ENCODE measurements at places on chromosomes 6 and 20. TPM values are rescaled to one million over a fixed set of nuclear protein-coding genes. Genes with fewer than 3 reads are reported as not detected.

VSTM2L gene
- total RNA-seq = 0.63 TPM

FAM83C gene
- total RNA-seq = 0.09 TPM

BPIFB4 gene
- total RNA-seq = not detected

TNF gene
- 1.5 TPM for total RNA-seq

PHACTR2 gene
- 71.1 TPM for total RNA-seq

RNF146 gene
- total RNA-seq = 70.9 TPM

COL12A1 gene
- 155 TPM for total RNA-seq

DNA sequence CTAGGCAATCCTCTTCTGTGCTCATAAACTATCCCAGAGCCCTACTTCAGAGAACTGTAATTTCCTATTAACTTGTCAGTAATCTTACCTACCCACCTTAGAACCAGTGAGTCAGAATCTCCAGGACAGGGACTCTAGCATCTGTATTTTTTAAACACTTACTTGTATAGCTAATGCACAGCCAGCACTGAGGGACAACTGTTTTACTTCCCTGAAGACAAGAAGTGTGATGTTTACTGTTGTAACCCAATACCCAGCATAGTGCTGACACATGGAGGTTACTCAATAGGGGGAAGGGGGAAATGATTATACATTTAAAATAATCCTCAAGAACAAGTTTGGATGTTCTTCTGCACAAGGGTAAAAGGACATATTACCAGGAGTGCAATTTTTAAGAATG, 130.8 kb downstream of the BTBD9 start:
- DNase-seq = no peak

DNA sequence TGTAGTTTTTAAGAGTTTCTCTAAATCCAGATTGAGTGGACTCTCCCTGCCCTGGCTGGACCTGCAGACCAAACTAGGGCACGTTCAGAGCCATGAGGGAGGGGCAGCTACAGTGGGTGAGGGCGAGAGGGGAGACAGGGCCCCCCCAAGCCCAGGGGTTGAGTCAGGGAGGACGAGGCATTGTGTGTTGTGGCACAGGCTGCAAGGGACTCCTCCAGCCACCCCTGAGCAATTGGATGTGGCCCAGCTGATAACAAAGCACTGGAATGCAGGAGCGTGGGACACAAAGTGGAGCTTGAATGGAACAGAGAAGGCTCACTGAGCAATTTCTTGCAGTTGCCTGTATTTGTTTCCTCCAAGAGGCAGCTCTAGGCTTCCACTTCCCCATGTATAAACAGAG, 43.5 kb upstream of the MYL9 start:
- DNase-seq = no peak

- no peak for DNase-seq
Measured at GRCh38 chr6:107786709-107787588, 37.2 kb downstream of the SCML4 start.

DNA sequence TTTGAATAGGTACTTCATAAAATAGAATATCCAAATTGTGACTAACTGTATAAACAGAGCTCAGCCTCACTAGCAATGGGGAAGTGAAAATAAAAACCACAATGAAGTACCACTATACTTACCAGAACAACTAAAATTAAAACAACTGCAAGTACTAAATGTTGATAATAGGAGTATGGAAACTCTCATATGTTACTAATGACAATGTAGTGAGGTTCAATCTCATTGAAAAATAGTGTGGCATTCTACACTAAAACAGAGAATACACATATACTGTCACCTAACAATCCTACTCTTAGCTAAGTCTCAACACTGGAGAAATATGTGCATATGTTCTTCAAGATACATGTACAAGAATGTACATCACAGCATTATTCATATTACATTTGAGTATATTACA, 132.0 kb upstream of the CARMIL1 start:
- DNase-seq = no peak

- DNase-seq = no peak
Measured at GRCh38 chr20:49704932-49705336, 8.7 kb downstream of the B4GALT5 start.

GRCh38 chr20:63357921-63358905, 2.9 kb downstream of the CHRNA4 start:
- DNase-seq = no peak

GRCh38 chr6:44052419-44053023, 74.7 kb downstream of the MRPL14 start:
- no peak for DNase-seq

DNA sequence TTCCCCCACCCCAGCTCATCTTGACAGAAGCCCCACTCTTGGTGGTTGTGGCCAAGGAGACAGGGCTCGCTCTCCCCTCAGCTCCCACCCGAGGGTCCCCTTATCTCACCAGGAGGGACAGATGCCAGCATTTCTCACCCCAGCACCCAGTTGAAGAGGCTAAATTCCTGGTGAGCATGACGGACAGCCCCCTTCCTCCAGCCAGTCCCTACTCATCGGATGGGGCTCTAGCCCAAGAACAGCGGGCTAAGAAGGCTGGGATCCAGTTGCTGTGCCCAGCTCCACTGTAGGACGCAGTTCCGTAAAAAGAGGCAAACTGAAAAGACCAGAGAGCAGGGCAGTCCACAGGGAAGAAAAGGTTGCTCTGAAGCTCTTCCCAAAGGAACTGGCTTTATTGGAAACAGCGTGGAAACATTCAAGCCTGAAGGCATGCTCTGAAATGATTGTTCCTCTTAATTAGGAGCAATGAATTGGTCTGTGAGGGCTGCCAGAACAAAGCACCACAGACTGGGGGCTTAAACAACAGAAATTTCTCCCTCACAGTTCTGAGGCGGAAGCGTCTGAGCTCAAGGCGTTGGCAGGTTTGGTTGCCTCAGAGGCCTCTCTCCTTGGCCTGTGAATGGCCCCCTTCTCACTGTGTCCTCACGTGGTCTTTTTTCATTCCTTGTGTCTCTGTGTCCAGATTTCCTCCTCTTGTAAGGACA, 17.9 kb upstream of the KIF25 start:
- DNase-seq = no peak

- no peak for DNase-seq
Measured at GRCh38 chr20:32823078-32823477, 3.3 kb downstream of the MAPRE1 start.

GRCh38 chr6:5459346-5459745, 198.0 kb downstream of the FARS2 start:
- DNase-seq = no peak

DNA sequence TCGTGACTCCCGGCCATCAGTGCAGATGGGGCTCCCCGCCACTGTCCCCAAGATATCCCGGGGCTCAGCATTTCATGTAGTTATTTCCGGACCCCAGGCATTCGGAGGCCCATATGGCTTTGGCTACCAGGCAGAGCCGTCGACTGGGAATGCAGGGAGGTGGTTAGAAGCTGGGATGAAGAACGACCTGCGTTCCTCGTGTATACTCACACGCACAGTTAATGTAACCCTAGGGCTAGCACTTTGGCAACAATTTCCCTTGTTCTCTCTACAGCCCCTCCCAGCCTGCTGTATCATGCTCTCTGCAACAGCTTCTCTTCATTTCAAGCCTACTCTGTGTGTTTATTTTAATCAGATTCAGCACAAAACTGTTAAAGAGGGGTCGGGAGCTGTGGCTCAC, 240.4 kb downstream of the MYLK4 start:
- DNase-seq = no peak

GRCh38 chr6:88722686-88723085, 240.7 kb downstream of the RNGTT start:
- DNase-seq = no peak

- no peak for DNase-seq
Measured at GRCh38 chr20:20593447-20594170, 118.8 kb downstream of the RALGAPA2 start.
